ENCODE measurements at places on chromosomes 2 and 18. TPM values are rescaled to one million over a fixed set of nuclear protein-coding genes. Genes with fewer than 3 reads are reported as not detected.

GRCh38 chr2:64727013-64727767 is 73.5 kb upstream of the SERTAD2 start:
- DNase-seq = no peak

DNA sequence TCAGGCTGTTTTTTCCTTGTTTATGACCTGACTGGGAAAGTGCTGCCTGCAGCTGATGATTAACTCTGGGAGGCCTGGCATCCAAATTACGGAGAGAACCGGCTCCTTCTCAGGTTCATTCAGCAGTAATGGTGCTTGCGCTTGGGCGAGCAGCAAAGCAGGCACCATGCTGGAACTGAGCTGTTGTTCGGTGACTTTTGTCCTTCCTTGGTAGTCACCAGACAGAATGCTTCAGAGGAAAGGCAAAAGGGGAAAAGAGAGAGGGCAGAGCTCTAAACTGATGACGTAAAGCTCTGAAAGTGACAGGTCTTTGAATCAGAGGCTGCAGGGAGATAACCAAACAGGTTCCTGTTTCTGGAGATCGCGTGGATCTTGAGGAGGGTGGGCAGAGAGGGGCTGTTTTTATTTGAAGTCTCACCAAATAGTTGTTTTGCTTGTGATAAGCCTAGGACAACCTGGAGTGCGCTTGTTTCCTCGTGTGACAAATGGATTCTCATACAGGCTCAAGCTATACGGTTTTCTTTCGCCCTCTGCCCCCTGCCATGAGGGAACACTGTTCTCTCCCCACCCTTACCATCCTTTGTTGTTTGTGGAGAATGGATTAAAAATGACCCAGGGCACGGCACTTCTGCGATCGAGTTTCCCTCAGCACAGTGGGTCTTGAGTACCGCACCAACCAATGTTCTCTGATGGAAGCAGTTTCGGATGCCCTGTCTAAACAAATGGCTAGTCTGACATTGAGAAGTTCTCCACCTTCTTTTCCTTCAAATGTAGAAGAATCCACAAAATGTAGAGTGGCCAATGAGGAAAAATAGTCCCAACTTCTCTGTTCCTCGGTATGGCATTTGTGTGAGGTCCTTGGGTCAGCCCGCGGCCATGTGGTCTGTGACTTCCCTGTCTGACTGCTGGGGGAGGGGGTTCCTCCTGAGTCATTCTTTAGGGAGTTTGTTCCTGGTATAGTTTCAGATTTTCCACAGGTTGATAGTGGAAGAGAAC is 1.3 kb downstream of the RASGRP3 start:
- DNase-seq = no peak

- DNase-seq = no peak
Measured at GRCh38 chr2:39359453-39360038, 77.5 kb downstream of the MAP4K3 start.

DNA sequence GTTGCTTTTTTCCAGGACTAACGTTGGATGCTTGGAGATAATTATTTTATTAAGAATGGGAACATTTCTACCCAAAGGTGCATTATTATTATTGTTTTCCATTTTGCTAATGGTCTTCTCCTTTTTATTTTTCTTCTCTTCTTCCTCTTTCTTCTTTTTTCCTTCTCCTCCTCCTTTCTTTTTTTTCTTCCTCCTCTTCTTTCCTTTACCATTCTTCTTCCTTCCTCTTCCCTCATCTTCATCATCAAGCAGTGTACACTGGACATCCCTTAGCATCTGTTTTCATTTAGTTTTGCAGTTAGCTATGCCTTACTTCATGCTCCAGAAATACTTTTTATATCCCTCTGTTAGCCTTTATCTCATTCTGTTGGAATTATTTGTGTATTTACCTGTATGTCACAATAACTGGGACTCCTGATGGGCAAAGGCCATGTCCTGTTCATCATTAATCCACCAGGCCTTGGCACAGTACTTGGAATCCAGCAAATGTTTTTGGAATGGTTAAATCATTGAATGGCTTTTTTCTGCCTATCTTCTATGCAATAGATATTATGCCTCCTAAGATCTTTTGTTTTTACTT is 162.7 kb downstream of the CAMKMT start:
- DNase-seq = no peak

DNA sequence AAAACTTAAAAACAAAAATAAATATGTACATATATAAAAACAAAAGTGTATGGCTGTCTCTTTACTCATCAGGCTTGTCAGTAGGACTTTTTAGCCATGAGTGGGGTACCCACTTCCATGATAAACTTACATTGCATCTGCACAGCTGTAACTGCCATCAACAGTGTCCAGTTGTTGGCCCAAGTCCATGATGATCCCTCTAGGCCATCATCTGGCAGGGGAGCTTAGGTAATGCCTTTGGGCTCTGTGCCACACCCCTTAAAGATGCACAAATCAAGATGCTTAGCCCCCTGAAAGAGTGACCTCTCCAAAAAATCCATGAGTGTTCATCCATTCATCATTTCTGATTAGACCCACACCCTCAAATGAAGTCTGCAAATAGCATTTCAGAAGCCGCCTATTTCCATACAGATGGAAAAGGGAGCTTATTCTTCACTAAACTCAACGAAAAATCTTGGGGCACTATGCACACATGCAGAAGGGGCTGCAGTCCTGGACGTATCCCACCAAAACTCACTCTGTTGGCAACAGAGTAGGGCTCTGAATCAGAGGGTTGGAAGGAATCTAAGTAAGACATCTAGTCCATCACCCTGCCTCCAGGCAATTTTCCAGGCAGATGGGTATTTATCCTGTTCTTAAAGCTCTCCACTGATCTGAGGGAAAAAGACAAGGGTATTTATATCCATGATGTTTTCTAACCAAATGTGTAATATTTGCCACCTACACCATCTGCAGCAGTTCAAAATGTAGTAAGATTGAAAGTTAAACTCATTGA is 691.0 kb downstream of the ZEB2 start:
- no peak for DNase-seq

Gene OBSL1
- total RNA-seq = 0.57 TPM

Gene PROKR1
- total RNA-seq = not detected

All from CD4-positive, CD25-positive, alpha-beta regulatory T cell (primary cell).